ENCODE measurements at places on chromosomes 12 and 14. TPM values are rescaled to one million over a fixed set of nuclear protein-coding genes. Genes with fewer than 3 reads are reported as not detected.

RDH12 gene
- 1.8 TPM for total RNA-seq

ASCL1 gene
- total RNA-seq: 14.5 TPM

ANO4 gene
- 27.2 TPM for total RNA-seq

MGP gene
- total RNA-seq: 3.0 TPM

DPF3 gene
- 15.5 TPM for total RNA-seq

P2RX7 gene
- total RNA-seq: 5.1 TPM

PTHLH gene
- total RNA-seq: 2.1 TPM

HCAR1 gene
- total RNA-seq: 0.69 TPM

PPFIA2 gene
- 143 TPM for total RNA-seq

CLEC7A gene
- total RNA-seq: 2.1 TPM

KRT72 gene
- 0.23 TPM for total RNA-seq

PAWR gene
- 29.3 TPM for total RNA-seq

KRT6A gene
- total RNA-seq: not detected

LRRC10 gene
- not detected for total RNA-seq

STON2 gene
- 109 TPM for total RNA-seq

LRRK2 gene
- total RNA-seq: 14.3 TPM

BAZ1A gene
- total RNA-seq: 24.0 TPM

All from diencephalon (tissue), 1 donor.